ENCODE measurements at places on chromosomes 2 and 18. TPM values are rescaled to one million over a fixed set of nuclear protein-coding genes. Genes with fewer than 3 reads are reported as not detected.

The RAB6C gene
- 0.44 TPM for total RNA-seq

The ROCK2 gene
- 95.9 TPM for total RNA-seq

The SF3B6 gene
- 90.4 TPM for total RNA-seq

The MTA3 gene
- 54.3 TPM for total RNA-seq

The ALLC gene
- total RNA-seq, result 0.77 TPM

The PAIP2B gene
- total RNA-seq, result 20.4 TPM

The NEURL3 gene
- 0.27 TPM for total RNA-seq

The DLGAP1 gene
- total RNA-seq, result 25.9 TPM

The IL1RL1 gene
- 4.3 TPM for total RNA-seq

The ATP6V1C2 gene
- total RNA-seq, result 36.4 TPM

The SERPINB11 gene
- 0.93 TPM for total RNA-seq

The AMER3 gene
- 11.8 TPM for total RNA-seq

The DAW1 gene
- 0.44 TPM for total RNA-seq

Data from camera-type eye (tissue), 1 donor.